ENCODE measurements at places on chromosomes 13 and 19.
A peak's percentile ranks its signal among the peaks of the same experiment; 100 is the strongest.

- no peak for DNase-seq
These were observed 29.6 kb upstream of the CEACAM21 start for GRCh38 chr19:41546386-41546789.

DNA sequence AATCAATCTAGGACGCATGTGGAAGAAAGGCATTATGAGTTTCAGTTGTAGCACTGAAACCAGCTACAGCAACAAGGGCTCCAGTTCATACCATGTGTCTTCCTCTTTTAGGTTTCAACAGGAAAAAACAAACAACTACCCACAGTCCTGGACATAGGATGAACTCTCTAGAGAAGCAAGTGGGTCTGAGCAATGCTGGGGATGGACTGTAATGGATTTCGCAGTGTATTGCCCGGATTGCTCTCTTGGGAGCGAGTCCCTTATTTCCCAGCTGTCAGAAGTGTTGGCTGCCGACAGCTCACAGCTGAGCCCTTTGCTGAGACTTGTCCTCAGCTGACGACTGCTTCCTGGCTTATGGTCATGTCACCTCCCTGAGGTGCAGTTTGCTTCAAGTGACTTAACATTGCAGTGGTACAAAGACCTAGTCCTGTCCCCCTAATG lies 12.1 kb upstream of the MYCBP2 start:
- no peak for DNase-seq

- DNase-seq: no peak
These were observed 138.8 kb upstream of the RNF113B start for GRCh38 chr13:98315902-98316301.

DNA sequence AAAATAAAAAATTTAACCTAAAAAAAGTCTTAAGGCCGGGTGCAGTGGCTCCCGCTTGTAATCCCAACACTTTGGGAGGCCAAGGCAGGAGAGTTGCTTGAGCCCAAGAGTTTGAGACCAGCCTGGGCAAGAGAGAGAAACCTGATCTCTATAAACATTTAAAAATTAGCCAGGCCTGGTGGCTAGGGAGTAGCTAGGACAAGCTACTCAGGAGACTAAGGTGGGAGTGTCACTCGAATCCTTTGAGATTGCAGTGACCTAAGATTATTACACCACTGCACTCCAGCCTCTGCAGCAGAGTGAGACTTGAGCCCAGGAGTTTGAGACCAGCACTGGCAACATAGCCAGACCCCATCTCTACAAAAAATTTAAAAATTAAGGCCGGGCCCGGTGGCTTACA lies 1.1 kb downstream of the CCDC97 start:
- DNase-seq: no peak

GRCh38 chr19:1592024-1592754 lies 476 bp downstream of the MBD3 start:
- peak; percentile 77 for DNase-seq

GRCh38 chr19:51702103-51702824 lies 9.1 kb downstream of the SPACA6 start:
- no peak for DNase-seq

DNA sequence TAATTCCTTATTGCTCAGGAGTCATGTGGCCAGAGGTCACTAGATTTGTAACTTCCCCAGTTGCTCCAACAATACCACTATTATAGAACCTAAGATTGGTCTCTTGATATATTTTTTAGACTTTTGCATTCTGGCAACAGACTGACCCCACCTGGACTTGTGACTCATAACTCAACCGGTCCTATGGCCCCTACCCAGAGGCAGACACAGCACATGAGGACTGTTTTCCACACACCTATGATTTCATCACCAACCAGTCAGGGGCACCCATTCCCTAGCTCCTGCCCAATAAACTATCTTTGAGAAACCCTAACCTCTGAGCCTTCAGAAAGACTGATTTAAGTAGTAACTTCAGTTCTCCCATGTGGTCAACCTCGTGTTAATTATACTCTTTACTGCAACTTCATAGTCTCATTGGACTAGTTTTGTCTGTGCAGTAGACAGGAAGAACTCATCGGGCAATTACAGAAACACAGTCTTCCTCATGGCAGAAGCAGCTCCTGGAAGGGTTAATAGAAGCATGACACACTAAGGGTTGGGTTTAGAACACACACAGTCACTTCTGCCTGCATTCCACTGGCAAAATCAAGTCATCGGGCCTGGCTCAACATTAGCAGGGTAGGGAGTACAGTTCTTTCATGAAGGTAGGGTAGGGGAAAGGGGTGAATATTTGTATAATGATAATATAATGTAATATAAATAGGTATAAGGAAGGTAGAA lies 251.8 kb downstream of the UQCRFS1 start:
- DNase-seq: no peak

GRCh38 chr13:110436786-110437370 lies 124.6 kb downstream of the RAB20 start:
- DNase-seq: no peak

- no peak for DNase-seq
These were observed 221.1 kb downstream of the ITGBL1 start for GRCh38 chr13:101673360-101674105.

GRCh38 chr13:88978607-88979006 lies 1307.4 kb downstream of the SLITRK5 start:
- no peak for DNase-seq

- DNase-seq: peak; percentile 13
These were observed 16.2 kb upstream of the FREM2 start for GRCh38 chr13:38670627-38671026.

GRCh38 chr19:6236310-6237291 lies 43.2 kb downstream of the MLLT1 start:
- no peak for DNase-seq

DNA sequence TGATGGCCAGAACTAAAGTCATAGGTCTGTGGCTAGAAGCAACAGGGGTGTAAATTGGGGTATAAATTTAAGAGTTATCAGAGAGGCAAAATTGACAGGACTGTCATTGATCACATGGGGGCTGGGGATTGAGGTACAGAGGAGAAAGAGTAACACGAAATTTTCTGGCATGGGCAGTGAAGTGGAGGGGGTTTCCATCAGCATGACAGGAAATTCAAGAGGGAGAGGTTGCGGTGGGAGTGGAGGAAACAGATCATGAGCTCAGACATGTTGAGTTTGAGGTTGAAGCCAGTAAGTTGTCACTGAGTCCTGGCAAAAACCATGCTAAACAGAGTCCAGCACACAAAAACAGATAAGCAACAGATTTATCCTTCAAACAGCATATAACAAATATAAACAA lies 192.1 kb upstream of the TSC22D1 start:
- DNase-seq: no peak

GRCh38 chr13:26230703-26231102 lies 8.6 kb upstream of the RNF6 start:
- no peak for DNase-seq

DNA sequence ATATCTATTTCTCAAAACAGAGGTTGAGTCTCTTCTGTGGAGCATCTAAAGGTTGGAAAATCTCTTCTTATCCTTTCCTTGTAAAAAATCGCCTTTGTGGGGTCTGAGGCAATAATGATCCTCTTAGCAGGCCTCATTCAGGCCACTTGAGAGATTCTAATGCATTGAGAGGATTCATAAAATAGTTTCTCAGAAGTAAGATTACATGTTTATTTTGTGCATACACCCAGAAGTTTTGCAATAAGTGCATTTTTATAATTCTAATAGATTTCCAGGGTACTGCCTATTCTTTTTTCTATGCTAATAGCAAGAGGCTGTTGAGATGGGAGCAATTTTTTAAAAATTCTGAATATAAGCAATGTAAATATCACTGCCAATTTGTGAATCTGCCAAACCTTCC lies 342.2 kb upstream of the KLF12 start:
- DNase-seq: no peak

GRCh38 chr19:11506101-11506555 lies 489 bp upstream of the ZNF653 start:
- no peak for DNase-seq
